ENCODE measurements at places on chromosomes 11 and 22. TPM values are rescaled to one million over a fixed set of nuclear protein-coding genes. Genes with fewer than 3 reads are reported as not detected.

The XKR3 gene
- polyA plus RNA-seq, result not detected

The LRRC51 gene
- 5.3 TPM for polyA plus RNA-seq

The TST gene
- polyA plus RNA-seq, result 134 TPM

The TIMM8B gene
- polyA plus RNA-seq, result 53.3 TPM

The VPREB3 gene
- 0.95 TPM for polyA plus RNA-seq

The MMP8 gene
- polyA plus RNA-seq, result 0.67 TPM

The BCO2 gene
- 5.4 TPM for polyA plus RNA-seq

The UBE2L6 gene
- polyA plus RNA-seq, result 60.5 TPM

The CREB3L1 gene
- polyA plus RNA-seq, result 36.9 TPM

GRCh38 chr11:95330302-95330701 is 99.3 kb upstream of the SESN3 start:
- DNase-seq, result no peak

DNA sequence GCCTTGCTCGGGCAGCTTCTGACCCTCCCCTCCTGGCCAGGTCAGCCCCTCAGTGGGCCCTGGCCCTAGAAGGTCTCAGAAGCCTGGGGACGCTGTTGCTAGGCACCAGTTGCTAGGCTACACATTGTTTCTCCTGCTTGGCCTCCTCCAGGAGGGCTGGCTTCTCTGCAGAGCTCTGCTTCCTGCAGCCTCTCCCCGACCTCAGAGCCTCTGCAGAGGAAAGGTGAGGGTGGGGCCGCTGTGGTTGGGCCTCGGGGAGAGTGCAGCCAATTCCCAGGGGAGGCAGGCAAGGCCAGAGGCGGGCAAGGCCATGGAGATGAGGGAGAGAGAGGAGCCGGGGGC is 27.6 kb upstream of the LRRC10B start:
- DNase-seq, result peak; percentile 62

DNA sequence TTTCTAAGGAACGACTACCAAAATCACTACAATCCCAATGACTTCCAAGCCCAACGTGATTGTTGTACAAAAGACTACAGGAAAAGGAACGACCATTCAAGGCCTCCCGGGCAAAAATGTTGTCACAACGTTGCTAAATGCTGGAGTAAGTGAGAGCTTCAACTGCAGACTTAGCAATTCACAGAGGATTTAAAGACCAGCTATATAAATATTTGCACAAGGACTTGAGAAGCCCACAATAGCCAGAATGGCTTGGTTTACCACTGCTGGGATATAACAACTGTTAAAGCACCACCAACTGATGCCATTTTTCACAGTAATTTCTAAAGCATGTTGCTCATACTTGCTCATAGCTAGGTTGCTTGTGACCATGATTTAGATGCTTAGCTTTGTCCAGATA is 78.3 kb downstream of the EMSY start:
- DNase-seq, result no peak

DNA sequence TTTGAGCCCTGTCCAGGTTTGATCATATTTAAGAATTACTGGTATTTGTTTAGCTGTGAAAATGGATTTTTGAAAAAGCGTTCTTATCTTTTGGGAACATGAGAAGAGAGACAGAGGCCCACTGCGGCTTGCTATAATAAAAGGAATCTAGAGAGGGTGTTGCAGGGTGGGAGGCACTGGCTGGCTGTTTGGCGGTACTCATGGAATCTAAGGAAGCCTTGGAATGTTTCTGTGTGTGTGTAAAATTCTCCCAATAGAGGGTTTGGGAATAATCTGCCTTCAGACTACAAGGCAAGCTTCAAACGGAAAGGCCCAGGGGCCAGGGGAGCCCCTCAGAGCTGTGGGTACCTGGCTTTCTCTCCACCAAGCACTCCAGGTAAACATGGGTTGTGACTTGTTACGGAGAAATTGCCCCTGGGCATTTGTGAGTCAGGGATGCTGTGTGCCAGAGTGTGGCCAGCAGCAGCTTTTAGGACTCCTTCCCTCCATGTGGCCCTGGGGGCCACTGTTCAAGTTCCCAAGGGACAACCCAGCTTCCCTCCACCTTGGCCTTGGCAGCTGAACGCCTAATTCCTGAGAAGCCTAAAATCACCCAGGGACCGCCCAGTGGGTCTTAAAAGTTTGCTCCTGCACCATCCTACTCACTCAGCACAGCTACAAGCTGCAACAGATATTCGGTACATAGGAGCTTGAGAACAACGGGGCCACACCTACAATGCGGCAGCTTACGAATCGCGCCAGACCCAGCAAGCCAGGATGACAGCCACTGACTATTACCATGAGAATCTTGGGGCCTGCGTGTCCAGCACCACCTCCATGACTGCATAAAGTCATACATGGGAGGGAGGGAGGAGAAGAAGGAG is 14.1 kb upstream of the SYT8 start:
- DNase-seq, result no peak

DNA sequence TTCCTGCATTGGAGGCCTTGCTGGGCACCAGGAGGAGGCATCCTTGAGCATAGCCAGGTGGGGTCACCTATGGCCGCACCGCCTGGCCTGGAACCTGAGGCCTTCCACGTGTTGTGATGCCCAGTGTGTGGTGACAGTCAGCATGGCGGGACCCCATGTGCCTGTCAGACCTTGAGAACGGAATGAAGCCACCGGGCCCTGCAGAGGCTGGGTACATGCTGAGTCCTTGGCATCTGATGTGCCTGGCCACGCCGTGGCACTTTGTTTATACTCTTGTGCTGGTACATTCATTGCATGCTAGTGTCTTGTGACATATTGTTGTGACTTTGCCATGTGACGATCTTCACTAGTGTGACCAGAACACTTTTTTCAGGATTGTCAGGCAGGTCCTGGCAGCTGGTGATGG is 8.5 kb upstream of the MYO7A start:
- DNase-seq, result no peak

GRCh38 chr11:132244846-132245245 is 874.4 kb downstream of the NTM start:
- DNase-seq, result no peak

DNA sequence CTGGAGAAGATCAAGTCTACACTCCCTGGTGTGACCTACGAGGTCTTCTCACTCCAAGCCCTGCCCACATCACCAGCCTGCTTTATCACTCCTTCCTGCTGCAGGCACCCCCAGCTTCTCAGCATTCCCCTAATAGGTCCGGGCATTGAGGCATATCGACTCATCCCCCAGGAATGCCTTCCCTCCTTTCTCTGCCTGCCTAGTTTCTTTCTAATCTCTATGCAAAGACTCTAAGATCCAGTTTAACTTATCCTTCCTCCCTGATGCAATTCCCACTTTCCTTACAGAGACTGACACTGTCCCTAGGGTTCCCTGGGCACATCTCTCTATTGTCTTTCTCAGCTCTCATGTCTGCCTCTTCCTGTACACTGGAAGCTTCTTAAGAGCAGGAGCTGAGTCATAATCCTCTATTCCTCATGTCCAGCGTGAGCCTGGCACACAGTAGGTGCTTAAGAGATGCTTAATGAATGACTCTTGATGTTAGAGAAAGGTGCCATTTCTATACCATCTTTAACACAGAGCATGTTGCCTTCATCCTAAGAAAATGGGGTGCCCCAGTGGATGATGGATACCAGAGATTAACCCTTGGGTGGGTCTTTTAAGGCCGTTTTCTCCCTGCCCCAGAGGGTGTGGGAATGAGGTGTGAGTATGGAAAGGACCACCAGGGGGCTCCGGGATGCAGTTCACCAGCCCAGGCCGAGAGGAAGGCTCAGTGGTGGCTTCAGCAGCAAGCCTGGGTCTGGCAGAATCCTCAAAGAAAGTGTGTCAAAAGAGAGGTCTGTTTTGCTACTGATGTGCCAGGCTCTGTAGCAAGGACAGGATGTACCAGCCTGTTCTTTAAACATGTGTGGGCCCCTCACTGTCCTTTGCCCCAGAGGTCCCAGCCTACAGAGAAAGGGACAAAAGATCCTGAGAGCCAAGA is 34.7 kb downstream of the PARVA start:
- DNase-seq, result peak; percentile 69

DNA sequence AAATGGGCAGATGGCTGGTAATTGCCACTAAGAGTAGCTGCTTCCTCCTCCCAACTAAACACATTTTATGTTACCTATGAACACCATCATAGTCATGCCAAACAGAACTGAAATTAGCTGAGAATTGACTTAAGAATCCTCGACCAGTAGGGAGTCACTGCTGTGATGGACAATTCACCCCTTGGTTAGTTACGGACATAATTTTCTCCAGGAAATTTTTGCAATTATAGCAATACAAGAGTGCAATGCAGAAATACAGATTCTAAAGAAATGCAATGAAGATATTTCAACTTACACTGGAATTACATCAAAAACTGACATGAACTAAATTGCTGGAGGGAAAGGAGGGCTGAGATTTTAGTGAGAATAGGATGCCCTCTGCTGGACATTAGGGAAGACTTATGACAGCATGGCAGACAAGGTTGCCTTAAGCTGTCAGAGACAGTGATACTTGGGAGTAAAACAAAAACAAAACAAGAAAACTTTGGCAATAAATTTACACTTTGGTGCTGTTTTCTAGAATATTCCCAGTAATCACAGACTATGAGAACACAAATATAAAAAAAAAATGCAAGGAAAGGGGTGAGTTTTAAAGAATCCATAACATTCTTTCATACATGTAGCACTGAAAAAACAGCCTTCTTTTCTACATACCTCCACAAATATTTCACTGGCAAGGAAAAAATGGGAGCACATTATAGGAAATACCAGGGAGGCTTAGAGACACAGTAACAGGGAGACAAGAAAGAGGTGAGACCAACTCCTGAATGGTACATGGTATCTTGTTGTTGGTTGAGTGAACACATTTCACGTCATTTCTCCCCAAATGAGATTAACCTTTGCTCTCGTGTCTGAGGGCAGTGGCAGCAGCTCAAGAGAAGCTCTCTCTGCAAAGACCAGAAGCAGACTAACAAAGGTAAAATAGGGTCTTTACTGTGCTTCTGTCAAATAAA is 11.2 kb upstream of the PPP2R1B start:
- DNase-seq, result peak; percentile 80

DNA sequence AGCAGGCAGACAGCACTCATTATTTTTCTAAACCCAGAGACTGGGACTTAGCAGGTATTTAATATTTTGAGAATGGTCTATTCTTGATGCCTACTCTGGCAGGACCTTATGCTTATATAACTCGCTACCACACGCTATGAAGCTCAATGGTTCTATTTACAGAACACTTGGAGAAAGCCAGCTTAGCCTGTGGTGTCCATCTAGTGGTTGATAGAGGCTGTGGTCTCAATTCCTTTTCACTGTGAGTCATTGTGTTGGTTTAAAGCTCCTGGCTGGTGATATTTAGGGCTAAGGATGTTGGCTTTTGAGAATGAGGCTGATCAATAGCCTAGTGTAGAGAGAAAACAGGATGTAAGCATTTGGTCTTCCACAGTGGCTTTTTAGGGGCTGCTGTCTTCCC is 206.4 kb downstream of the DBX1 start:
- peak; percentile 24 for DNase-seq

- no peak for DNase-seq
Observed at GRCh38 chr22:23762842-23763578, at the start of gene C22orf15. Gene C22orf15, plus strand, starts transcription at chr22:23762990. Its CDS starts 317 bp downstream, at chr22:23763307.

DNA sequence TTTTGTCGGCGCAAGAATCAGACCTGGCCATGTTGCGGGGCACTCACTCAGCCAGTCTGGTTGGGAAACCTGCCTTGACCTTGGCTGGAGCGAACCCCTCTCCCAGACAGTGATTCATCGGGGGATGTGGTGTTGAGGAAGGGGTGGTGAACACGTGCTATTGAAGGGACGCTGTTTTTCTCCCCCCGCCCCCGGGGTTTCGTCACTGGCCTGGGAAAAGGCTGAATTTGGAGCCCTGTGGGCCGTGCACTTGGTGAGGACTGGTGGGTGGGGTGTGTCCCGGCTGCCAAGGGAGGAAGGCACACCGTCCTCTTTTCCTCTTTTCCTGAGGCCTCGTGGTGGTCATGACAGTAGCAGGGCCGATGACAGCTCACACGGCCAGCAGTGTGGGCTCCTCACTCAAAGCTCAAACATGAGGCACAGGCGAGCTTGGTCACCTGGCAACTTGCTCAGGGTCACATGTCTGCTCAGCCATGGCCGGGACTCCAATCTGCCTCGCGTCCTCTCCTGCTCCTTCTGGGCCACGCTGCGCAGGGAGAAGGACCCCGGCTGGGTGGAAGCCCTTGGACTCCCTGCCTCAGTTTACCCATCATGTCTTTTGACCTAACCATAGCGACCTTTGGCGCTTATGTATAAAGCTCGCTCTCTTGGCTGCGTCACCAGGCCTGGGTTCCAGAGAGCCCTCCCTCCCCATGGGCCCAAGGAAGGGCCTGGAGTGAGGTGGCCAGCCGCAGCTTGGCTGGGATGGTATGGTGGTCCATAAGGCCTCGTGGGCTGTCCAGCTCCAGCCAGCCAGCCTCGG is 49.4 kb downstream of the SMIM38 start:
- no peak for DNase-seq

DNA sequence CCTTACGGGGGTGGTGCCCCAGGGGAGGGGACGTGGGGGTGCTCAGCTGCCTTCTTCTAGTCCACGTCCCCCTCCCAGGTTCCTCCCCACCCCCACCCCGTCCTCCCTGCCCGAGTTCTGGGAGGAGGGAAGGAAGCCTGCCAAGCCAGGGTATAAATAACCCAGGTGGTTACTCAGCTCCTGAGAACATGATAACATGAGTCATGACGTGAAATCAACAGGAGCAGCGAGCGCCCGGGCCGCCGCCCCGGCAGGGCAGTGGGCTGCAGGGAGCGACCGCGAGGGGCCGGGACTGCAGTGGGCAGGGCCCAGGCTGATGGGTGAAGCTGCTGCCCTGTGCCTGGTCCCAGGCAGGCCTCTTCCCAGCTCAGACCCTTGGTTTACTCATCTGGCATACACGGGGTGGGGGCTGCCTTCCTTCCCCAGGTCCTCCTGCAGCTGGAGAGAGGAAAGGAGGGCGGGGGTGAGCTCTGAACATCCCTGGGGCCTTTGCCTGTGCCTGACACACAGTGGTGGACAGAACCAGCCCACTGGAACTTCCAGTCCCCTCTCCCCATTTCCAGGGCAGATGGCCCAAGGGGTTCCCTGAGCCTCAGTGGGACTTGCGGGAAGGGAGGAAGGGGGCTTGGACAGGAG is 8.8 kb upstream of the PDGFB start:
- peak; percentile 57 for DNase-seq

DNA sequence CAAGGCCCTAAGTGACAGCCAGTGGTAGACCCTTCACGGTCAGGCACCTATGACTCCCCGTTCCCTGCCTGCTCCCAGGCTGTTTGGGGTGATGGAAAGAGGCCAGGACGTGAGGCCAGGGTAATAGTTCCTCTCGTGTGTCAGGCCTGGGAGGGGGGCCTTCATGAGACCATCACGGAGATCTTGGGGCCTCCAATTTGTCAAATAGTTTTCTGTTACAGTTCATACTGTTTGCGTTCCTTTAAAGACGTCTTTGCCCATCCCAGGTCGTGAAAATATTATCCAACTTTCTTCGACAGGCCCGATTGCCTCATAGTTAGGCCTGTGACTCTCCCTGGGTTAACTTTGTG is 62.2 kb upstream of the KCNQ1OT1 start:
- DNase-seq, result no peak

DNA sequence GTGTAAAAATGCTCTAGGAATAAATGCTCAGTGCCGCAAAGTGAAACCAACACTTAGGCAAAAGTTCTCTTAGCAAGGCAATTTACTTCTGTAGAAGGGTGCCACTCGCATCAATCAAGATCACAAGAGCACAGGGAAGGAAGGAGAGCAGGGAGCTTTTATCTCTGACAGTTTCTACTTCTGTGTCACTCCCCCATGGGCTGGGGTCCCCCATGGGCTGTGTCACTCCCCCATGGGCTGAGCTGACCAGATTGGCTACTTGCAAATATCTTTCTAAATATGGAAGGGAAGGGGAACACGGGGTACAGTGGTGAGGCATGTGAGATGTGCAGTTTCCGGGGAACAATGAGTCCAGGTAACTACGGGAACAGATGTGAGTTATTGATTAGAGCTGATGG is 397 bp downstream of the OR52N2 start:
- peak; percentile 11 for DNase-seq

All from small intestine (tissue), 16 donors.